ENCODE measurements at places on chromosomes 3 and 15.

- no peak for DNase-seq
Measured at GRCh38 chr3:63972987-63973386, 50.3 kb downstream of the PSMD6 start.

DNA sequence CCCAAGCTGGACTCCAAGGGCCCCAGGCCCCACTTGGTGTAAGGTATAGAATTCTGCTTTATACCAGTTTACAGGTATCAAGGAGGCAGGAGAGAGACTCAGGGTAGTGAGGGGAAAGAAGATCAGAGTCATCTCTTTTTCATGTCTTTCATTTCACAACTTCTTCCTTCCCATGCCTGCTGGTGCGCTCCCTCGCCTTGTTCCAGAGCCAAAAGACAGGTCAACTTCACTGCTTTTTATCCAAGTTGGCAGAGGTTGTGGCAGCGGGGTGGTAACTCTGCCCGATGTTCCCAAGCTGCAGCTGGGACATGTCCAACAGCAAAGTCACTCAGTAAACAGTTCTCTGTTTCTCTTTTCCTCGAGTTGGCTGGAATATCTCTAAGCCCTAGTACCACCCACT lies 86.3 kb upstream of the TCF12 start:
- DNase-seq = no peak

DNA sequence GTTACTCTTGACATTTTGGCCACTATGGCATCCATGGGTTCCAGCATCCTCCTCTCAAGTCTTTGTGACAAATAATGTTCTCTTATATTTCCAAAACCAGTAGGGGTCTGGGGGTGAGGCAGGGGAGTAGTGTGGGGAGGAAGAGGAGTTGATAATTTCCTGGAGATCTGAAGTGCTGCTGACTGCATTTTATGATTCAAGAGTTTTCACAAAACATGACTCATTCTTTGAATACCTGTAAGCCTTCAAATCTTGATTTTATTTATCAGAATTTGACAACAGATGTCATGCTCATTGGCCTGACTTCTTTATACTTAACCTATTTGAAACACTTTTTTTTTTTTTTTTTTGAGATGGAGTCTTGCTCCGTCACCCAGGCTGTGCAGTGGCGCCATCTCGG lies 98.8 kb upstream of the PLXND1 start:
- no peak for DNase-seq

DNA sequence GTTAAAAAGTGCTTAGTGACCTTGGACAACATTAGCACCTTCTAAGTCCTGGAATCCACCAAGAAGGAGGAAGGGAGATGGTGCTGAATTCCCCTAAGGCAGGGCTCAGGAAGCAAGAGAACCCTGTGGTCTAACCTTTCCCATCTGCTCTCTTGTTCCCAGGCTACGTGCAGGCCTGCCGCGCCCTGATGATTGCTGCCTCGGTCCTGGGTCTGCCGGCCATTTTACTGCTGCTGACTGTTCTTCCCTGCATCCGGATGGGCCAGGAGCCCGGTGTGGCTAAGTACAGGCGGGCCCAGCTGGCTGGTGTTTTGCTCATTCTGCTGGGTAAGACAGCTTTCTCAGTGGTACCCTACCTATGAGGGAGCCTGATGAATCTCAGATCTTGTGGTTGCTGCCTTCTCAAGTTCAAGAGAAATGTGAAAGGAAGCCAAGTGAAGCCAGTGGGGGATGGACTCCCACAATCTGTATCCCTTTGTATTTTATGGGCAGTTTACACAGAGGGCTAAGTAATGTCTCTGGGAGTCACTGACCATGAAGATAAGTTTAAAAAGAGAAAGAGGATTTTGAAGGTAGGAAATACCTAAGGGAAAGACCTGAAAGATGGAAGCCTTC lies 4.4 kb downstream of the CLDN11 start:
- DNase-seq = no peak

DNA sequence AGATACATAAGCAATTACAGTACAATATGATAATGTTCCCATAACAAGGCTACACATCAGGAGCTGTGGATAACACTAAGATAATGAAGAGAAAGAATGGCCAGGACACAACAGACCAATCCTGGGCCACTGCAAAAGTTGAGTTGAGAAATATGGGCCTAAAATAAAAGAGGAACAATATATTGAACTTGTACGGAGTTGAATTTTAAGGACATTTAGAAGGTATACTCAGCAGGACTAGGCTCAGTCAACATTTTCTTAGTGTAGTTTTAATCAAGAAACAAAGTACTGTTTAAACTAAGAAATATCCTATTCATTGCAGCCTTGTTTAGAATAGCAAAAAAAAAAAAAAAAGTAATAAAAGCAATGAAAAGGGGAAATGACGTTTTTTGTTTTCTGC lies 24.3 kb downstream of the HERC1 start:
- no peak for DNase-seq

DNA sequence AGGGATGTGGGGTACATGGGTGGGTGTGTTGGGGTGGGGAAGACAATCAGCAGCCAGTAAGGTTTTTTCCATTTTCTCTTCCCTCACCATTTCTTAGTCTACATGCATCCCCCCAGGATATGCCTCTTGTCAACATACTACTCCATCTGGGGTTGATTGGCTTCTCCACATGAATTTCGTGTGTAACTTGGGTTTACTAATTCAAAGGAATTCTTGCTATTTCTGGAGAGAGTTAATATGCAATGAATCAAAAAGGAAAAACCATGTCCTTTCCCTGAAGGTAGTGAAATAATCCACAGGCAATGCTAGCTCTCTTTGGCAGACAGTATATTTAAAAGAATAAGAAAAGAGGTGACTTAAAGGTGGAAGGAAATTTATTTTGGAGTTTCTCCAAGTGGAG lies 198.4 kb downstream of the EBLN2 start:
- no peak for DNase-seq

GRCh38 chr3:176873261-176873660 lies 324.0 kb downstream of the TBL1XR1 start:
- DNase-seq = no peak

- DNase-seq = no peak
Measured at GRCh38 chr3:112671930-112672715, 31.2 kb upstream of the CCDC80 start.

GRCh38 chr15:80482696-80483095 lies 78.5 kb downstream of the ARNT2 start:
- DNase-seq = no peak

- DNase-seq = no peak
Measured at GRCh38 chr15:43230640-43231115, 9.9 kb upstream of the EPB42 start.

- DNase-seq = no peak
Measured at GRCh38 chr3:50303013-50303815, at the start of gene HYAL1. TSS of gene HYAL1 (minus strand) at chr3:50303574. CDS start at chr3:50302956, 618 bp downstream.

- DNase-seq = no peak
Measured at GRCh38 chr15:83061680-83062079, 5.4 kb downstream of the BTBD1 start.

GRCh38 chr15:94526071-94526689 lies 294.8 kb downstream of the MCTP2 start:
- no peak for DNase-seq

DNA sequence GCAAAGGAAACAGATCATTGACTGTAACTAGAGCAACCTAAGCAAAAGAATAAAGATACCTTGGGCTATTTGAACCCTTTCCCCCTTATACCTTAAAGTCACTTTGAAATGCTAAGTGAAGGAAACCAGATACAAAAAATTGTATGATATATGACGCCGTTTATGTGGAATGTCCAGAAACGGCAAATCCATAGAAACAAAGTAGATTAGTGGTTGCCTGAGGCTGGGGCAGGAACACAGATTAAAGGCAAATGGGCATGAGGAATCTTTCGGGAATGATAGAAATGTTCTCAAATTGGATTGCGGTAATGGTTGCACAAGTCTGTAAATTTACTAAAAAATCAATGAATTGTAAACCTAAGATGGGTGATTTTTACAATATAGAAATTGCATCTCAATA lies 160.1 kb upstream of the CCDC54 start:
- no peak for DNase-seq

GRCh38 chr15:89898614-89899294 lies 5.0 kb upstream of the AP3S2 start:
- DNase-seq = peak; percentile 44

- DNase-seq = no peak
Measured at GRCh38 chr15:99361545-99362185, 110.4 kb downstream of the LRRC28 start.

DNA sequence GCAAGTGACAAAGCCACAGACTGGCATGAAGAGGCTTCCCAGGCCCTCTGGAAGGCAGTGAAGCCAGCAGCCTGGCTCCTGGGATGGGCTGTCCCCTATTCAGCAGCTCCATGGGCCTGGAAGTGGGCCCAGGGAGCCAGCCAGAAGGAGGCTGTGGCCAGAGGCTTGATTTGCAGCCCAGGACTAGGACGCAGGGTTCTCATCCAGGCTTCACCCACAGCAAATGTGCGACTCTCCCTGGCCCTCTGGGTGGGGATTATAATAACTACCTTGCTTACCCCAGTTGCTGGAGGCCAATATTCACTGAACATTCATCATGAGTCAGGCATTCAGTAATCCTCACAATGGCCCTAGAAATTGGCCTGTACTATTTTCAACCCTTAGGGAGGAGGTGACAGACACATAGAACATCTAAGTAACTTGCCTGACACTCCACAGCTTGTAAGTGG lies 24.6 kb upstream of the SRP14 start:
- DNase-seq = no peak

- DNase-seq = peak; percentile 12
Measured at GRCh38 chr15:43268111-43269105, 1.7 kb upstream of the TGM5 start.

- no peak for DNase-seq
Measured at GRCh38 chr3:11903447-11903846, 56.8 kb upstream of the TAMM41 start.

- DNase-seq = no peak
Measured at GRCh38 chr3:187213616-187214015, 16.3 kb downstream of the RTP1 start.

DNA sequence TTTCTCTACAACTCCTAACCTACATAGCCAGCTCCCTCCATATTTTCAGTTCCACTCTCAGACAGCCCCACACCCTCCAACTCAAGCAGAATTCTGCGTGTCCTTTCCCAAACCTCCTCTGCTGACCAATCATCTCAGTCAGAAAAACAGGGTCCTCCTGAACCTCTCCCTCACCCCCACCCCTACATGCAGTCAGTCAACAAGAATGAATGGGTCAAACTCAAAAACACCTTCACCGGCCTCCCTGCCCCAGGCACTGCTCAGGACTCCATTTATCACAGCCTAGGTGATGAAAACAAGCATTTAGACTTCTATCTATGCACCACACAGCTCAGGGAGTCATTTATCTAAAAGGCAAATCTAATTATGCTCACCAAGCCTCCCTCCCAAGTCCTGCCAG lies 32.4 kb downstream of the MYL3 start:
- DNase-seq = no peak

GRCh38 chr3:24505691-24506550 lies 11.3 kb upstream of the THRB start:
- no peak for DNase-seq

All from activated T-cell treated with anti-CD3 and anti-CD28 coated beads, Interleukin-2, amount 50 U/mL, for 72 hours (primary cell).